ENCODE measurements at places on chromosomes 12 and 14.

DNA sequence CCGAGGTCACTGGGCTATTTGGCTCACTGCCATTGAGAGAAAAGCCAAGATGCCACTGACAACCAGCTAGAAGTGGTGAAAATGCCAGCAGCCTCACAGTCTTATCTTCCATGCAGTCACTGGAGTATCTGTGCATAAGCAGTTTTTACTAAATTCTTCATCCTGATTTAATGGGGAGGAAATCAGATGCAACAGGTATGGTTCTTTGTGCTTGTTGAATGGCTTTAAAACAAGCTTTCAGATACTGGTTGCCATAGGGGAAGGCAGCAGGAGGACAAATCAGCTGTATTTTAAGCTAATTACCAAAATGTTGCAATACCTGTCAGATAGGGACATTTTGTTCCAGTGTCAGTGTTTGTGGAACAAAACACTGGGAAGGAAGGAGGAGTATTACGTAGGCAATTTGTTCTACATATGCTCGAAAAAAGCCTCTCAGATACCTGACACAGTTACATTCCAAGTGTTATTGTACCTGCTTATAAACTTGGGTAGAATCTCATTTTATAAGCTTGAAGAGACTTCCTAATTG, 54.1 kb upstream of the ARHGAP5 start:
- no peak for DNase-seq

DNA sequence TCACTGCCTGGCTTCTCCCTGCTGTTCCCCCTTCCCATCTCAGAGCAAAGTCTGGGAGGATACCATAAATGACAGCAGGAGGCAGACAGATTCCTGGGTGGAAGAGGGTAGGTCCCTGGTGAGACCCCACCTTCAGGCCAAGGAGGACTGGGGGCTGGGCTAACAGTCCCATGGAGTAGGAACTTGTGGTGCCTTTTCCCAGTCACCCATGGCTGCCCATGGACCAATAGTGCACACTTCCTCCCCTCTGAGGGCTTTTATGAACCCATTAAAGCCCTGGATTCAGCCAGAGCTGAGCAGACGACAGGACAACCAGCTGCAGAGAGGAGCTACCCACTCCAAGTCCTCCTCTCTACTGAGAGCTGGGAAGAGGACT, 36.6 kb upstream of the OR5AU1 start:
- DNase-seq = no peak

DNA sequence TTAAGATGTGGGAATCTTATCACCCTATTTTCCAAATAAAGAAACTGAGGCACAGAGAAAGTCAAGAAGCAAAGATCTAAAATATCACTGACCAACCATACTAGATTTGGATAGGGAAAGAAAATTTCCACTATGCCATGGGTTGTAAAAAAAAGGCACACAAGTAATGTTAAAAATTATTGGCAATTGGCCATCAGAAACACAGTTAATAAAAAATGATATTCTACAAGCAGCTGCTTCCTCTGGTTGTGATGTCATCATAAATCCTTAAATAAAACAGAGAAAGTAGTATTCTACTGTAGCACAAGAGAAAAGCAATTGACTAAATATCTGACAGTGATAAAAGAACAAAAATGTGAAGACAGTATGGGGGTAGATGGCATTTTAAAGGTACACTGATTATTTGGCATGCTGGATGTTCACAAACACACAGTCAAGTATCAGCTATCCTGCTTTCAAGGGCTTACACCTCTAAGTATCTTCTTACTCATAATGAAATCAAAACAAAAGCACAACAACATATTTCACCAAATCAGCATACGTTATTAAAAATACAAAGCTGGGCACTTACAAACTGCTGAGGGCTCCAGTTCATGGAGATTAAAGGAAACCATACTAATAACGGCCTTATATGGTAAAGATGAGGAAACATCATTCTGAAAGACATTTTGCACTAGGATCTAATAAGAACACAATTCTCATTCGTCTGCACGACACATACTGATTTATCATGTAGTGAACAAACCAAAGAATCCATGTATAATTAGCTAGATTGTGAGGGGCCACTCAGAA, 45.7 kb downstream of the CORO1C start:
- no peak for DNase-seq

DNA sequence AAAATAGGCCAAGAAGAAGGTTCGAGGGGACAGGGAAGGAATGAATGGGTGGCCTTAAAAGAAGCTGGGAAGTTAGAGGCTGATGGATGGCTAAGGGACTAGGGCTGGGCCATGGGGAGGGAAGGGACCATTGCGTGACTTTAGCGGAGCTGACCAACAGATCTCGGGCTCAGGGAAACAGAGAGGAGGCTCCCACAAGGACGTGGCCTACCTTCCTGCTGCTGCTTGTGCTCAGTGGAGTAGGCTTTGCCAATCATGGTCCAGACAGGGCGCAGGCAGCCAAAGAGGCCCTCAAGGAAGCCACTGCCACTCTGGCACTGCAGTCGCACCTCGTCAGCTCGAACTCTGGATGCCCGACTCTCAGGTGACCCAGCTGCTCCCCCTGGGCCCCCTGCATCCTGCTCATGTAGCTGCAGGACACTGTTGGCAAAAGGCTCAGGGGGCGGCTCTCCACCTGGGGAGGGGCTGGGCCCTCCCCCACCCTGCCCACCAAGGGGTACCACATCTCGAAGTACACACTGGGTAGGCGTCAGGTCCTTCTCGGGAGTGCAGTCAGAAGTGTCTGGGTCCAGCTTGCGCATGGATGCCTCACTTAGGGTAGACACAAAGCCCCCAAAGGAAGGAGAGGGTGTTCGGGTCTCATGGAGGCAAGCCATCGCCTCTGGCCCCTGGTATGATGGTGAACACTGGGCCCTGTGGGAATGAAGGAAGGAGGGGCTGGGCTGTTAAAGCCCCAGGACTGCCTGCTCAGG, 12.3 kb downstream of the MAP3K12 start:
- no peak for DNase-seq

DNA sequence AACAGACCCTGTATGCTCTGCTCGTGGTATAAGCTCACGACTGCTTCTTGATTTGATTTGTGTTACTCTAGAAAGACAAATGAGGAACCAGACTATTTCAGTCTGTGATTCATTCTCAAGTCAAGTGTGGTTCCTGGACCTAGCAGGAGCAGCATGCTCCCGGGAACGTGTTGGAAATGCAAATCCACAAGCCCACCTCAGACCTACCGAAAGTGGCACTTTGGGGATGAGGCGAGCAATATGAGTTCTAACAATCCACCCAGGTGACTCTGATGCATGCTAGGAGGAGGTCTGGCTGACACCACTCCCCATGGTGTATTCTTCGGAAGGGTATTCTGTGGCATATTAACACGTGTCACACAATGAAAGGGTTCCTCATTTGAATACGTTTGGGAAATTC, 59.5 kb upstream of the TMX1 start:
- DNase-seq = no peak

- no peak for DNase-seq
Observed at GRCh38 chr12:30930238-30930637, 3.7 kb downstream of the TSPAN11 start.

GRCh38 chr12:28708918-28709371, 440.1 kb upstream of the FAR2 start:
- DNase-seq = no peak

GRCh38 chr12:2023365-2023764, 19.1 kb upstream of the DCP1B start:
- no peak for DNase-seq

DNA sequence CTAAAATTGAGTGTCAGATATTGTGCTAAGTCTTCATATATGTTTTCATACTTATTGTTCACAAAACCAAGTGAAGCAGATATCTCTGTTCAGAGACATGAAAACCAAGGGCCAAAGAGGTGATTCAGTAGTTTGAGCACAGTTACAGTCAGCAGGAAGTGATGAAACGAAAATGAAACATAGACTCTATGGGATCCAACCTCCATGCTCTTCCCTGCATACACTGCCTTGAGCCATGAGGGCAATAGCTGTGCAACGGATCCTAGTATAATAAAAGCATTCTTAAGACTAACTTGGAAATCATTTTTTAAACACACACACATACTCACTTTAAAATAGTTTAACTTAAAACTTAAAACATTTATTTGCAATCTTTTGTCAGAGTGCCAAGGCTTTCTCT, 27.9 kb downstream of the ESR2 start:
- DNase-seq = no peak

All from activated CD4-positive, alpha-beta T cell treated with anti-CD3 and anti-CD28 coated beads for 4 hours (primary cell).